ENCODE measurements at places on chromosomes 1 and 21.
A peak's percentile ranks its signal among the peaks of the same experiment; 100 is the strongest.

DNA sequence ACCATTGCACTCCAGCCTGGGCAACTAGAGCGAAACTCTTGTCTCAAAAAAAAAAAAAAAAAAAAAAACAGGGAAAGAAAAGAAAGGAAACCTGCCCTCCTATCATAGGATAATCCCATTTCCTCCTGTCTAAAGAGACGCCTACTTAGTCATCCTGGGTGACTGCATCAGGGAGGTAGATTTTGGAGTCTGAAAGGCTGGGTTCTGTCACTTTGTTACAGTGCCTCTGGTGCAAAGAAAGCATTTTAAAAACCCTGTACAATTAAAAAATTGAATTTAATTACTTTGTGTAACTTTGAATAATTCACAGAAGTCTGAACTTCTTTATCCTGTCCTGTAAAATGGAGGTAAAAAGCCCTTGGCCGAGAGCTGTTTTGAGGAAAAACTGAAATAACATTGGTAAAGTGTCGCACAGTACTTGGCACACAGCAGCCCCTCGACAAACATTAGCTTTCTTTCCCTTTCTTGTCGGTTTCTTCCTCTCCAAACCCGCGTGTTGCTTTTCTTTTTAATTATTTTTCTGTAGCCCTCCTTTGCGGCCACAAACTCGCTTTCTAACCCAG lies 657 bp upstream of the HDAC1 start:
- no peak for DNase-seq

DNA sequence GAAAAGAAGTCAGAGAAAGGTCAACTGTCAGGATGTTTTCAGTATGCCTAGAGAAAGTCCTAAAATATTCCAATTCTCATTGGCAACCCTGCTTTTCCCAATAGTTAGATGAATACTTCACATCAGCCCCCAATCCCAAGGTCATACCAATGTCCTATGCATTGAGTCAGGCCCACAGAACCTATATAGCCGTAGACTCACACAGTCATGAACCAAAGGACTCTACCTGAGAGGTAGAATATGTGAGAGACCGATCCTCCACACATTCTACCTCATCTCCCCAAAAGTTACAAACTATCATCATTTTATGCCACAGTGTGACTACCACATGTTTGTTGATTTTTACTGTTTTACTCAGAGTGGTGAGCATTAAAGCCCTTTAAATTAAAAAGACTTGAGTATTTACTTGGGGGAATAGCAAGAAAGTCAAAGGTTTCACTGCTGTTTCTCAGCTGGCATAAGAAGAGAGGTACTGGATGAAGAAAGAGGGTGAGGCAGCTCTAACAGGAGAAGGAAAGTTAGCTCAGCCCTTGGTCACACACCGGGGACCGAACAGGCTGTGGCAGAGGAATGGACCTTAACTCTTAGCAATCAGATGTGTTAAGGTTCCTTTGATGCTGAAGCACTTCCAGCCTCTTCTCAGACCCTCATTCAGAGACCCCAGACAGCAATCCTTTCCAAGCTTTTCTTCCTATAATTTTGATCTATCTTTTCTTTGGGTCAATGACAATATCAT lies 937 bp downstream of the CD48 start:
- no peak for DNase-seq

GRCh38 chr1:227257964-227258363 lies 60.3 kb downstream of the CDC42BPA start:
- DNase-seq = no peak

- no peak for DNase-seq
Measured at GRCh38 chr1:153217212-153217611, at the start of gene PRR9. Gene PRR9 (plus strand): TSS chr1:153217584. CDS start chr1:153218145, 561 bp downstream.

- no peak for DNase-seq
Measured at GRCh38 chr1:100735244-100735643, 15.7 kb downstream of the VCAM1 start.

- DNase-seq = no peak
Measured at GRCh38 chr1:234069760-234070159, 165.3 kb downstream of the SLC35F3 start.

DNA sequence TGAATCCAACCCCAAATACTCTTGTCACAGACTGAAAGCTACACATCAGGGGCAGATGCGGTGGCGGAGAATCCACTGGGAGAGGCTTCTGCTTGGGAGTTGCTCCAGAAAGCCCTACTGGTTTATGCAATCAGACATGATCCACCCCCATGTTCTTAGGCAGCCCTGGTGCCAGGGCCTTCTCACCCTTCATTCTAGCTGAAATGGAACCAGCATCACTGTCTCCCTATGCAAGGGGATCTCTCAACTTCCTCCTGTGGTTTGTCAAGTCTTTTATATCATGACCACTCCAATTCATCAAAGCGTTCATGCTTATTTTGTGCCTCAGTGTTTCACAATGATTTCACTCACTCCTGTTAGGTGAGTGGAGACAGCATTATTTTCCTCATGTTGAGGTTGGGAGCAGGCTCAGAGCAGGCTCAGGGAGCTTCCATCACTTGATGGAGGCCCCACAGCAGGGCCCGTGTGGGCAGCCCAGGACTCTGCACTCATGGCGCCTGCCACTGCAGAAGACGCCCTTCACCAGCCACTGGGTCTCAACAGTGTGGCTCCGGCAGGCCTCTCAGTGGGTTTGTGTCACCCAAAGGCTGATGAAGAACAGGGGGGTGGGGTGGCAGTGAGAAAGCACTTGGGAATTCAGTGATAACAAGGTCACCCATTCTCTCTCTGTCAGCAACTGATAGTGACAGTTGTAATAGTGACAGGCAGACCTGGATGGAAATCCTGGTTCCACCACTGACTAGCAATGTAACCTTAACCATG lies 67.1 kb downstream of the CD58 start:
- DNase-seq = peak; percentile 38

DNA sequence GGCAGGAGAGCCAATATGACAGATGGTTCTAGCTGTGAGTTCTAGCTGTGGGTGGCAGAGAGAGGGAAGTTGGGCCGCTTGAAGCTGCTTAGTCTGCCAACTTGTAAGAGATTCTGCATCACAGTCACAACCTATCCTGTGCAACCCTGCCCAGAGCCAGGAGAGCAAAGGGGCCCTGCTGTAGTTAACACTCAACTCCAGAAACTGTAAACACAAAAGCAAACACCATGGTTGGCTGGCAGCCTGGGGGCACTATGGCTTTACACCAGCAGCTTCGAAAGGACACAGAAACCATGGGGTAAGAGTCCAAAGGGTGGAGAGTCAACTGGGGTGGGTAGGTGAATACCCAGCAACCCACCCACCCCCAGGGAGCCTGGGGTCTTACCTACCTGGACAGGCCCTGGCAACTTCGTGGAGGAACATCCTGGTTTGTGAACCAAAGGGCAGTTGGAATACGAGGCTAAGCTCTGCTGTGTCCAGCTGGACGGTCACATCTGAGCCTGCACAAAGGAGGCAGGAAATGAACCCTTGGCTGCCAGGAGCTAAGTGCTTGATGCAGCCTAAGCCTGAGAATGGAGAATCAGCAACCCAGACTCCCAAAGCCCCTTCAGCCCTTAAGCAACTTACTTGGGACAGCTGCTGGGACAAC lies 6.4 kb downstream of the INPP5B start:
- DNase-seq = no peak

- DNase-seq = no peak
Measured at GRCh38 chr1:219296430-219297355, 123.0 kb downstream of the LYPLAL1 start.

GRCh38 chr1:116957646-116958045 lies 43.9 kb upstream of the CD101 start:
- DNase-seq = no peak

- DNase-seq = no peak
Measured at GRCh38 chr1:21284206-21285054, 5.8 kb downstream of the ECE1 start.

DNA sequence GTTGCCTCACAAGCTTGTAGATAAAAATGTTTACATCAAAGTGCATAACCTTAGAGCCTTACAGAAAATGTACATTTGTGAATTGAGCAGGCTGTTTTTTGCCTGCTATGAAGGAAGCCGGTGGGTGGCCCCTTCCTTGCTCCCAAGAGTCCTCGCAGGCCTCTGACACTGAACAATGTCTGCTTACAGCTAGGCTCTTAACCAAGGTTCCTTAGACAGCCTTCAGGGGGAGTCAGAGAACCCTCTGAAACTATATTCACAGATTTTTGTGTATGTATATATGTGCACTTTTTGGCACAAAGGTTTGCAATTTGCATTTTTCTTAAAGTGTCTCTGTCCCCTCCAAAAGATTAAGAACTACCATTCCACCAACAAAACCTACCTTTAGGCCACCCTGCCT lies 282.6 kb downstream of the BARHL2 start:
- no peak for DNase-seq

DNA sequence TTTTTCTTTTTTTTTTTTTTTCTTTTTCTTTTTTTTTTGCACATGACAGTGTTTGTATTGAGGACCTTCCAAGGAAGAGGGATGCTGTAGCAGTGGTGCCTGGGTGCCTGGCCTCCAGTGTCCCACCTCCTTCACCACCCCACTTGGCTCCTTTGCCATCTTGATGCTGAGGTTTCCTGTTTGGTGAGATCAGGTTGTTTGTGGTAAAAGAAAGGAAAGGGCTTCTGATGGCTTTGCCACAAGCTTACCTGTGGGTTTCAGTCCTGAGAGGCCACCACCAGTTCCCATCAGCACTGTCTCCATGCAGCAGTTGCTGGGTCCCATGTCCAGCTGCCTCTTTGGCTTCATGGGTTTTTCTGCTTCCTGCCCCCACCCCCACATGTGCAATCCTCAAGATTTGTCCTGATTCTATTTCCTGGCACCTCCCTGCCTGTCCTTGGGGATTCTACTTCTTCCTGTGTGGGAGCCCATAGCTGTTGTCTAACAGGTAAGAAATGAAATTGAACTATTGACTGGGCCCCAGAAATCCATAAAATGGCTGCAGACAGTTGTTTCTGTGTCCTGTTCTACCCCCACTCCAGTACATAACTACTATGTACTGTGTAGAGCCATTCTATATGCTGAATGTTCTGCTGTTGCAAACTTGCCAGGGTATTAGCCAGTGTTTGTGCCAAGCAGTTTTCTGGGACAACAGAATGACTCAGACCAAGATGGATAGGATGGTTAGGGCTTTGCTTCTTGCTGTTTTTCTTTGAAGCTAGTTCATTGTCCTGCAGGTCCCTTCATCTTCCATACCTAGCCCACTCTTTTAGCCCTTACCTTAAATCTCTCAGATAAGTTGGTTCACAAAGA lies 4.2 kb upstream of the CCDC28B start:
- peak; percentile 53 for DNase-seq

DNA sequence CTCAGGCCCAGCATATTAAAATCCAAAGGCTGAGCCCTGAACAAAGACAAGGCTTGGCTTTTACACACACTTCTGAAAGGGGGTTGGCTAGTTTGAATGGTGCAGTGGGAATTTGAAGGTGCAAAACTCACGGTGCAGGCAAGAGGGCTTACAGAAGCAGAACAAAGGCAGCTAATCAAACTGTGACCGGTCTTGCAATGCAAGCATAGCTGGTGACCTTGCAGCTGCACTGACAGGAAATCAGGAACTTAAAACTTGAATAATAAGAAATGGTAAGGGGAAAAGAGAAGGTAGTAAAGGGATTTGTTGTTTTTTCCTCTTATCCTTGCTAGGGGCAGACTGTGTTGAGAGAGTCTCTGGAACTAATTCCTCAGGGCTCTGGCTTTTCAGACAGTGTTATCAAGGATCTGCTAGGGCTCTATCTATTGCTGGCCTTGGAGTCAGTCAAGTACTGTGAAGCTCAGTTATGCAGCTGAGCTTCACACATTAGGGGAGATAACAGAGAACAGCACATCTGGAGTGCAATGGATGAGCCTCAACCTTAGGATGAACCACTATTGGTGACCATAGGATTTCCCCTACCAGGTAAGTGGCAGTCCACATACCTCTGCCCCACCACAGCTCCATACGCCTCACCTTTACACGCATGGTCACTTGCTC lies 97.6 kb downstream of the PPIAL4G start:
- DNase-seq = no peak

- DNase-seq = peak; percentile 87
Measured at GRCh38 chr1:31548907-31549808, 27.2 kb upstream of the TINAGL1 start.

DNA sequence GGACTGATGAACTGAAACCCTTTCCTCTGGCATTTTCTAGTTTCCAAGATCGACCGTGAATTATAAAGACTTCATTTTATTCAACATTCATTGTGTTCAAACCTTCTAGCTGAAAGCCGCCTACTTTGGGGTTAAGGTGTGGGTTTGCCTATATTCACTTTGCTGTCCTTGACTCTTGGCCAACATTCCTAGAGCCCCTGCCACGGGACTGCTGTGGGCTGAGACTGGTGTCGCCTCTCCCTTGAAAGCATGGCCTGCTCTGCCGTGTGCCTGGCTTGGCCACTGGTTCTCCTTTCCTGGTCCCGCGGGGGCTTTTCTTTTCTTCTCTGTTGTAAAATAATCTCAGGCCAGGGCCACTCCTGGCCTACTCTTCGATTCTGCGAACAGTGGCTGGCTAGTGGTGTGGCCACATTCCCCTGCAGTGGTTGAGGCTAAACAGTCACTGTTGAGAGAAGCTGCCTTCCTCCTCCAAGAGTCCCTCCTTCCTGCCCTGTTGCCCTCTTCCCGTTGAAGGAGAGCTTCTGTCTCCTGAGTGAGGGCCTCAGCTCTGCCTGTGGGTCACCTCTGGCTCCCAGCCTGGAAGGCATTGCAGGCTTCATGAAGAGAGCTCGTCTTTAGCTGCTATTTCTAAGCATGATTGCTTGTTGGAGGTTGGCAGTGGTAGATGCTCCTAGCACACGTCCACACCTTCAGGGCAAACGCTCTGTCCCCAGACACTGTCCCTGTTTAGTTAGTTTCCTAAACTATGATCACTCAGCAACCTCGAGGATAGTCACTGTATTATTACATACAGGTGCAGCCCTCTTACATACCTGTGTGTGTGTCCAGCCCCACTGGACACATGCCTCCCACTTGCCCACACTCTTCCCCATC lies 80.5 kb downstream of the GALNT2 start:
- no peak for DNase-seq

GRCh38 chr1:247104965-247105364 lies 809 bp upstream of the ZNF669 start:
- no peak for DNase-seq

DNA sequence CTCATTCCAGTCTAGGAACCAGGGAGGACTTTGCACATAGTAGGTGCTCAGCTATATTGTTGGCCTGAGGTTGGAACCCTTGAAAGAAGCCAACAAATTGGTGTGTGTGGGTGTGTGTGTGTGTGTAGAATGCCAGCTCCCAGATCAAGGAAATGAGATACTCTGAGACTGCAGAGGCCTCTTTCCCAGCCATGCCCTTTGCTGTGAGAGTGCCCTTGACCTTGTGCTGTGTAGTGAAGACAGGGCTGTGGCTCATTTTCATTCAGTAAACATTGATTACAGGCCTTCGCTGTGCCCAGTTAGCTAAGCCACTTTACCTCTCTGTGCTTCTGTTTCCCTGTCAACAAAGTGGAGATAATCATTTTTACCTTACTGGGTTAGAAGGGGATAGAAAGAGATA lies 3.2 kb downstream of the CYP4B1 start:
- DNase-seq = no peak

GRCh38 chr1:116769561-116769977 lies 15.3 kb downstream of the CD2 start:
- peak; percentile 87 for DNase-seq

DNA sequence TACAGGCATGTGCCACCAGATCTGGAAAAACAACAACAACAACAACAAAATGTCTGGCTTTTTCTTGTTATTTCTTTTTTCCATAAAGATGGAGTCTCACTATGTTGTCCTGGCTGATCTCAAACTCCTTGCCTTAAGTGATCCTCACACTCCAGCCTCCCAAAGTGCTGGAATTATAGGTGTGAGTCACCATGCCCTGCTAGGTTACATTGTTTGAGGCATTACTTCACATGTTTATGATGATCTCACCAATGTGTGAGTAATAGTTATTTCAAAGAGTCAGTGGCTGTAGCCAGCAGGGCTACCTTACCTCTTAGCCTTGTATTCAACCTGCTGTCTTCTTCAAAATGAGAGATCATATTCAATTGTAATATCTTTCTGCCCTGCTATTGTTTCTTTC lies 445.7 kb downstream of the AMY1C start:
- no peak for DNase-seq
